ENCODE measurements at places on chromosomes 7 and 10.

GRCh38 chr7:1030444-1031070 is 13.8 kb upstream of the GPR146 start:
- DNase-seq: no peak

- no peak for DNase-seq
These were observed 223.1 kb downstream of the FGFR2 start for GRCh38 chr10:121375172-121375571.

DNA sequence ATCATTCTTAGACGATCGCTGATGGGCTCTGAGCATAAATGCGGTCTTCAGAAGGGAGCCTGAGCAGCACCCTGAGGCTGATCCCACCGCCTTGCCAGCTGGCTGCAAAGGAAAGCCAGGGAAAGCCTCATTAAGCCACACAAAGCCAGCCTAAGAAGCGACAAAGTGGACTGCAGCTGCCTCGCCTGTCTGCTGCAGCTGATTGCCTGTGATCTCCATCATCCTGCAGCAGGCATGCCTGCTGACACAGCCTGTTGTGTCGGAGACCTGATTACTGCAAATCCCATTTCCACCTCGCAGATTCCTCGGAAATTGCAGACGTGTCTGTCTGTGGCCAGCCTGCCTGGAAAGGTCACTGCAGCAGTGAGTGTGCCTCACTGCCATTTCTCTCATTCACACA is 1087.0 kb upstream of the AUTS2 start:
- no peak for DNase-seq

- DNase-seq: no peak
These were observed 114.1 kb upstream of the SORCS3 start for GRCh38 chr10:104527013-104527412.

DNA sequence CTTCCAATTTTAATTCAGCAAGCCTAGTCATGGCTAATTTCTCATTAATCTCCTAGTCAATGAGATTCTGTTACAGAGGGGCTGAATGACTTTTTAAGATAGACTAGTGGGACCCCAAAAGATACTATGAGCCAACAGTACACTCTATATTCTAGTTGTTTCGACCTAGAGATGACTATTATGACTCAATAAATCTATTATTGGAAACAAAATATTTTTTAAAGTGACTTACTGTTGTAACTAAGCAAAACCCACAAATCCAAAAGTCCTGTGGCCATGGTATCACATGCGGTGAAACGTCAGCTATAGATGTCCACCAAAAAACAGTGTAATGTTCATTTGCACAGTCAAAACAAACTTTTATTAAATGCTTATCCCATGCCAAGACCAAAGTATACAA is 95.3 kb upstream of the ADO start:
- DNase-seq: no peak

DNA sequence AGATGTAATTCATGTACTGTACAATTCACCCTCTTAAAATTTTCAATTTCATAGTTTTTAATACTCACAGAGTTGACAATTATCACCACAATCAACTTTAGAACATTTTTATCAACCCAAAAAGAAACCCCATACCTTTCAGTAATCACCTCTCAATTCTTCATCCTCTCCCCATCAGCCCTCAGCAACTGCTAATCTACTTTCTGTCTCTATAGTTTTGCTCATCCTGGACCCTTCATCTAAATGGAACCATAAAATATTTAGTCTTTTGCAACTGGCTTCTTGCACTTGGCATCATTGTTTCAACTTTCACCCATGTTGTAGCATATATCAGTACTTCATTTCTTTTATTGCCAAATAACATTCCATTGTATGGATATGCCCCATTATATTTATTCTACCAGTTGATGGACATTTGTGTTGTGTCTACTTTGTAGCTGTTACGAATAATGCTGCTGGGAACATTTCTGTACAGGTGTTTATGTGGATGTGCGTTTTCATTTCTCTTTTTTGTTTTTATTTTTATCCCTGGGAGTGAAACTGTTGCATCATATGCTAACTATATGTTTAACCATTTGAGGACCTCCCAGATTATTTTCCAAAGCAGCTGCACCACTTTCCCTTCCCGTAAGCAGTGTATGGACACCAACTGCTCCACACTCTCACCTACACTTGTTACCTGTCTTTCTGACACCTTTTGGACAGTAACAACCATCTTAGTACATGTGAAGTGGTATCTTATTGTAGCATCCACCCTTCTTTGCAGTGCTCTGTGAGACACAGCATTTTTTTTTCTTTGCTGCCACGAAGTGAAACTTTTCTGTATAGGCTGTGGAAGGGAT is 65.4 kb upstream of the APBB1IP start:
- no peak for DNase-seq

DNA sequence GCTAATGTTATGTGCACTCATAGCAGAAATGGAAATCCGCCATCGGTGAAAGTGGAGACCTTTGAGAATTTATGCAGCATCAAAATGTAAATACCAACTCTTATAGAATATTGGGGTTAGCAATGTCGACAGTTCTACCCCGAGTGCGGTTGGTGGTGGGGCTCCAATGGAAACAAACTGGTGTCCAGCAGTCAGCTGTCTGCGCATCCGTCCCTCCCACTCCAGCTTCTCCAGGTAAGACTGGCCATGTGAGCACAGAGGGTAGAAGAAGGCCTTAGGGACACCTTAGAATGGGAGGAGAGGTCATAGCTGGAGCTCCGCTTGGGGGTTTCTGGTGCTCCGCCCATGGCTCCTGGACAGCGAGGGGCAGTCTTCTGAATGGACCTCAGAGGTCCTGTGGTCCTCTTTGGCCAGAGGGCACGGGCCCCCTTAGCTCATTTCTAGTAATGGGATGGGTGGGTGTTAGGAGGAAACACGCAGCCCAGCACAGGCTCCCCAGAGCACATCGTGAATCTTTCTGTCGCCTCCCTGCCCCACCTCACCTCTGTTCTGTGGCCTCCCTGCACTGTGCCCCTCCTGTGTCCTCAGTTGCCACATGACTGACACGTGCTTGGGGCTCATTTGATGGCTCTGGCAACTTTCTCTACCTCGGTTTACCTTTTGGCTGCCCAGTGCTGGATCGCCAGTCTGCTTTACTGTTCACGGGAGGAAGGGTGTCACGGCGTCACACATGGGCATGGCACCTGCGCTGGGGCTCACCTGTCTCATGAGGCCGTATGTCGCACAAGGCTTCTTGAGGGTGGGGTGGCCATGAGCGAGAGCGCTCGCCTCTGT is 50.0 kb downstream of the MGMT start:
- no peak for DNase-seq

- DNase-seq: no peak
These were observed 11.0 kb downstream of the PDGFA start for GRCh38 chr7:508461-509170.

DNA sequence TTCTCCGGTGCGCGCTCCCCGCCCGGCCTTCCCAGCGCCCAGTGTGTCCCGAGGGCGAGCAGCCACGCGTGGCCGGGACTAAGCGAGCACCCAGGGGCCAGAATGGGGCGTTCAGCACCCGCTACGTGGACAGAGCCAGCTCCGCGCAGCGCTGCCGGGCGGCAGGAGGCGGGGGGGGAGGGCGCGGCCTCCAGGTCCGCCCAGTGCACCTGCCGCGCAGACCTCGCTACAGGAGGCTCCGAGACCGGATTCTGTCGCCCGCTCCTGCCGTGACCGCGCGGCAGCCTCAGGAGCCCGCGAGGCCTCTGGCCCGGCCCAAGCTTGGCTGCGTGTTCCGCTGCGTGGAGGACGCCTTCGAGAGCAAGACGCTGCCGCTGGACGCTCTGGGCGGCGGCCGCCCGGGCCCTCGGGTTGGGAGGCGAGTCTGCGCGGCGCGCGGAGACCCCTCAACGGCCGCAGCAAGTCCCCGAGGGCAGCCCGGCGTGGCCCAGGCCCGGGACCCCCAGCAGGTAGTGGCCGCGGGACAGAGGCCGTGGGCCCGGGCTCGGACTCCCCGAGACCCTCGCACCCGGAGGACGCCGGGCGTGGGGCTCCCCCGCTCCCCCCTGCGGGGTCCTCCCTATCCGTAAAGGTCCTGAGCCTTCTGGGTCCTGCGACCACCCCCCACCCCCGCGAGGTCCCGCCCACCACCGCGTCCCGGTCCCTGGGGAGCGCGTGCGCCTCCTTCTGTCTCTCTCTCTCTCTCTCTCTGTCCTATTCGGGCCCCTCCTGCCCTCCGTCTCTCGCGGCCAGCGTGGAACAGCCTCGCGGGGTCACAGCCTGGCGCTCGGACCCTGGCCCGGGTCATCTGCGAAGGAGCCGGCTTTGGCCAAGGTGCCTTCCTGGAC is 904 bp upstream of the DPYSL4 start:
- peak; percentile 68 for DNase-seq

- no peak for DNase-seq
These were observed 16.3 kb downstream of the ZNF804B start for GRCh38 chr7:88775838-88776237.

GRCh38 chr7:148898845-148899484 is 14.9 kb upstream of the EZH2 start:
- DNase-seq: no peak

DNA sequence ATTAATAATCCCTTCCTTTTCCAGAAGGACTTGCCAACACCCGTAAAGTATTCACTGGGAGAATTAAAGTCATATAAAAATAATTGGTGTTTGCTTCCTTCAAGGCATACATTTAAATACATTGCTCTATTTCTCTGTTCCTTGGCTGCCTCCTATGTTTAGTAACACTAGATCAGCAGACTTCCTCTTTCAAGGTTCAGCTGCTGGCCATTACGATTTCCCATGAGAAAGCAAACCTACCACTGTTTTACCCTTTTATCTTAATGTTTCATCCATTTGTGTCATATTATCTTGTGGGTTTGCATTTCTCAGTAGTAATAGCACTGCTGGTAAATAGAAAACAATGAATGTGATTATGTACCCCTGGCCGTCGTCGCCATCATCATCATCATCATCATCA is 313.8 kb upstream of the BMPER start:
- DNase-seq: no peak

- DNase-seq: no peak
These were observed 285.2 kb downstream of the USP6NL start for GRCh38 chr10:11326241-11326640.

DNA sequence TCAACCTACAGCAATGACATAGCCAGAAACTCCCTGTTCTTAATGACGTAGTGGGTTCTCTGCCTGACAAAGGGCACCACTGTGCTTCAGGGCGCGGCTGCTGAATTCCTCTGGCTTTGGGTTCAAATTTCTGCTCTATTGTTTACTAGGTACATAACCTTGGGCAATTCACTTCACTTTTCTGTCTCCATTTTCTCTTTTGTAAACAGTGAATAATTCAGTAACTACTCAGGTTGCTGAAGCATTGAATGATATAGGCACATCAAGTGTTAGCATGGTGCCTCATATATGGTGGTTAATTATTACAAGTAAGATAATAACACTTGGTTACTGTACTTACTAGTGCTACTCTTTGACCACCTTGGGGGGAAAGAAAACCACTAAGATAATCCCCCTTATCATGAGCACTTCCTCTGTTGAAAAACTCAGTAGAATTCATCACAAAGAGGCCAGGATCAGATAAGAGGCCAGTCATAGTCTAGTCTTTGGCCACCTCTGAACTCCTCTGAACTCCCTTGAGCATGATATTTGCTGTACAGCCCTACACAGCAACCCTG is 92.0 kb upstream of the AHR start:
- DNase-seq: no peak

GRCh38 chr10:75209921-75210281 is 695 bp upstream of the VDAC2 start:
- DNase-seq: no peak

Data from activated T-cell treated with anti-CD3 and anti-CD28 coated beads, Interleukin-2, amount 50 U/mL, for 1 hour (primary cell).